Stimulated activated CD4-positive, alpha-beta T cell treated with anti-CD3 and anti-CD28 coated beads, Interleukin-1b, Interleukin-23, amount 100 ng/mL, for 48 hours (primary cell): ENCODE measurements at places on chromosomes 3 and 15.

DNA sequence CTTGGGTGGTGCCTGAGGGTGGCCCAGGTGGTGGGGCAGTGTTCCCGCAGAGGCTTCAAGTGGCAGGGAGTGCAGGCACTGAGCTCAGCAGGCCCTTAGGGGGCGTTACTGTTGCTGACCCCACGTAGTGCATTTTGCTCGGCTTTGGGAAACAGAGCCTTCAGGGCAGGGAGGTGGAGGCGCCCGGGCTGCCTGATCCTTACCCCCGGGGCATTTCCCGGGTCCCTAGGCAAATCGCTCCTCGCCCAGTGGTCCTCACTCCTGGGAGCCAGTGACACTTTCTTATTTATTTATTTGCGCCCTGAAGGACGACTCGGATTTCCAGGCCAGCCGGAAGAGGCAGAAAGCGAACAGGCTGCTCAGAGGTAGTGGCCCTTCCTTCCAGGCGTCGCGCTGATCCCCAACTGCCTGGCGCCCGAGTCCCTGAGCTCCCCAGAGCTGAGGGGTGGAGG is 10.1 kb upstream of the FOXB1 start:
- DNase-seq, result no peak

GRCh38 chr3:58329150-58329921 is 3.4 kb upstream of the PXK start:
- no peak for DNase-seq

- DNase-seq, result no peak
Observed at GRCh38 chr15:67917037-67917436, 77.2 kb upstream of the RNU6-1 start.

- DNase-seq, result no peak
Observed at GRCh38 chr3:107414325-107414964, 37.2 kb downstream of the CCDC54 start.

GRCh38 chr3:18234717-18235335 is 190.3 kb downstream of the SATB1 start:
- no peak for DNase-seq

- DNase-seq, result no peak
Observed at GRCh38 chr3:52860424-52860768, 25.6 kb upstream of the MUSTN1 start.

- no peak for DNase-seq
Observed at GRCh38 chr3:127444761-127445160, 145.8 kb downstream of the TPRA1 start.

- no peak for DNase-seq
Observed at GRCh38 chr3:25080461-25080860, 347.6 kb upstream of the RARB start.

DNA sequence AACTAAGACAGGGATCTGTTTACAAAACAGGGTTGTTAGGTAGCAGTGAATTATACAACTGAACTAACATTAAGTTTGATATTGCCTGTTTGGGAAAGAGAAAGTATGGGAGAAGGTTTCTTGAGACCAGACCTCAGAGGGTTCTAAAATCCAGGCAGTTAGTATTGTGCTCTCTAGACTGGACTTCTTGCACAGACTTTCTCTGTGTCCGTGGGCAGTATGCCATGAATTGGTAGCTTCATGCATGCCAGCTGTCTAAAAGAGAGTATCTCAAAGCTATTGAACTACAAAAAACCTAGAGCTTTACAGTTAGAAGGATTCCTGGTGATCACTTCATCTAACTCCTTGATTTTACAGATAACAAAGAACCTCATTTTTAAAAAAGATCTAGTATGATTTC is 12.5 kb downstream of the SAMD7 start:
- DNase-seq, result no peak

GRCh38 chr3:99678023-99678422 is 39.6 kb downstream of the COL8A1 start:
- DNase-seq, result no peak

- no peak for DNase-seq
Observed at GRCh38 chr3:6568999-6569493, 291.9 kb upstream of the GRM7 start.

- no peak for DNase-seq
Observed at GRCh38 chr15:83565138-83565537, 88.8 kb upstream of the ADAMTSL3 start.

GRCh38 chr15:101156509-101157159 is 95.2 kb downstream of the CHSY1 start:
- DNase-seq, result no peak

GRCh38 chr3:134955874-134956273 is 160.8 kb downstream of the EPHB1 start:
- no peak for DNase-seq

GRCh38 chr15:29093696-29094343 is 175.8 kb downstream of the NSMCE3 start:
- DNase-seq, result no peak

GRCh38 chr3:141218162-141218835 is 13.3 kb upstream of the PXYLP1 start:
- DNase-seq, result no peak

DNA sequence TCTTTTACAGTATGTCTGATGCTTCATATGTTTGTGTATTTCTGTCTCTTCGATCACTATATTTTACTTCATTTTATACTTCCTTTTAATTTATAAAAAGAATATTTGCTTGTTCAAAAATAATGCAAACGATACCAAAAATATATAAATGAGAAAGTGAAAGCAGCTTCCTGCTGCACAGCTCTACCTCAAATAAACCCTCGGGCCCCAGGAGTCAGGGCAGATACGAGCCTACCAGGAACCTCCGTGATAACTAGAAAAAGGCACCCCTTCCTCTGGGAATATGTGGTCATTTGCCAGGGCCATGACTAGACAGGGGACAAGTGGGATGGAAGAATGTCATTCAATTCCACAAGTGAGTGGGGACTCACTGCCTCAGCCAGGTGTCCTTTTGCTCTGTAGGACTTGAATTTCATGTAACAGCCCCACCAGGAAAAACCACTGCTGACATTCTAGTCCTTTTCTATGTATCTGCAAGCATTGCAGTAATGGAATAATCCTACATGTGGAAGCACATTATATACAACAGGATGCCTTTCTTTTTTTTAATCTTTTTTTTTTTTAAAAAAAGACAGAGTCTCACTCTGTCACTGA is 133.3 kb downstream of the SUCLG2 start:
- DNase-seq, result no peak

GRCh38 chr3:194908972-194909371 is 223.3 kb downstream of the FAM43A start:
- no peak for DNase-seq

DNA sequence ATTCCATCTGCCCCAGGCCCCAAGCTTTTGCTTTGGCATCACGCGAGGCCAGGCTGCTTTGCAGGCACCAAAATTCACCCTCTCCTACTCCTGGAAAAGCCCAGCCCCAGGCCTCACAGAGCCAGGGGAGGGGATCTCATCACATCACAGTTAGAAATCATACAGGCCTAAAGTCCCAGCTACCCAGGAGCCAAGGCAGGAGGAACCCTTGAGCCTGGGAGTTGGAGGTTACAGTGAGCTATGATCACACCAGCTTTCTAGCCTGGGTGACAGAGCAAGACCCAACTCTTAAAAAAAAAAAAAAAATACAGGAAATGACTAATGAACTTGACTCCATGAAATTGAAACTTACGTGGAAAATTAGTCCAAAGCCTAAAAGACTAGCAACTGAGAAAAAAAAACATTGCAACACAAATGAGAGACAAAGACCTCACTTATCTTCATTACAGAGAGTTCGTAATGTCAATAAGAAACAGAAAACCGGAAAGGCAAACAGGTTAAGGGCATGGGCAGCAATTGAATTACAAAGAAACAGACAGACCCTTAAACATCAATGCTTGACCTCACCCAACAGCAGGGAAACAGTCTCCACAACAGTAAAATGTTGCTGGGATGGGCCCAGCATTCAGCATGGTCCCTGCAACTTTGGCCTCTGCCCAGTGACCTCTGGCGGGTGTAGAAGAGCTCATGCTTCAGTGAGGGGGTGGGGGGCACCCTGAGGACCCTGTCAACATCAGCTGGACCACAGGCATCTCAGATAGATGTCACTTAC is 151.5 kb downstream of the LRRK1 start:
- DNase-seq, result no peak

- DNase-seq, result no peak
Observed at GRCh38 chr3:112799946-112800345, 46.7 kb downstream of the CD200R1L start.

DNA sequence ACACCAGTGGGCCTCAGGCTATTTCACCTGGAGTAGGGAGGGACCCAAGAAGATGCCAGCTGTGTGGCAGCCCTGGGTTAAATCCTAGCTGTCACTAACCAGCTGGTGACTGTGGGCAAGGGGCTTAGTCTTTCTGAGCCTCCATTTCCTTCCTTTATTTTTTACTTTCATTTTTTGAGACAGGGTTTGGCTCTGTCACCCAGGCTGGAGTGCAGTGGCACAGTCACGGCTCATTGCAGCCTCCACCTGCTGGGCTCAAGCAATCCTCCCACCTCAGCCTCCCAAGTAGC is 108.0 kb upstream of the SMAD3 start:
- no peak for DNase-seq

- DNase-seq, result no peak
Observed at GRCh38 chr3:79344876-79345871, 422.6 kb downstream of the ROBO1 start.

DNA sequence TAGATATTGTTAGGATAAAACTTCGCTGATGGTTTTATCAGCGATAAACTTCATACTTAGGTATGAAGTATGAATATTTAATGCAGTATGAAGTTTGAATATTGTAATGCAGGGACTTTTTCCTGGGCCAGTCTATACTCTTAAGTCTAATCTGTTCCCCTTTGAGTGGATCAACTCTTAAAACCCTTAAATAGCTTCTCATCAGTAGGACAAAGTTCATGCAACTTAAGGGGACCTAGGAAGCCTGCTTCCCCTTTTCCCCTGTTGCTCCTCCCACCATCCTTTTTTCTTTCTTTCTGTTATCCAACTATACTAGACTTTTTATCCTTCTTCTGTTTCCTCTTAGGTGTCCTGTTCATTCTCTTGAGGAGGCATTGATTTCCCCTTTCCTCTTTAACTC is 78.7 kb downstream of the MITF start:
- DNase-seq, result no peak

- DNase-seq, result no peak
Observed at GRCh38 chr3:50390508-50391224, 31.3 kb upstream of the TMEM115 start.

- DNase-seq, result no peak
Observed at GRCh38 chr3:139312959-139313358, 30.9 kb upstream of the MRPS22 start.

GRCh38 chr3:67090474-67090873 is 92.4 kb downstream of the KBTBD8 start:
- DNase-seq, result no peak

DNA sequence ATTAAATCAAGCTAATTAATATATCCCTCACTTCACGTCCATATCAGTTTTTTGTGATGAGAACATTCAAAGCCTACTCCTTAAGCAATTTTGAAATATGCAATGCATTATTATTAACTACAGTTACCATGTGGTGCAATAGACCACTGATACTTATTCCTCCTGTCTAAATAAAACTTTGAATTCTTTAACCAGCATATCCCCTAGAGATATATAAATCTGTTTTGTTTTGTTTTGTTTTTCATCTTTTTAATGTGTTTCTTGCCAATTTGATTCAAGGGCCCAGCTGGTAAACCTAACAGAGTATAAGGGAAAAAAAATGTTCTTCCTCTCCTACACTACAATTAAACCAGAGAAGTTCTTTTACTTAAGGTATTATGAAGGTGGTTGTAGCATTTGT is 524.2 kb downstream of the NAALADL2 start:
- DNase-seq, result no peak

- peak; percentile 97 for DNase-seq
Observed at GRCh38 chr3:195914648-195915473, 6.5 kb upstream of the TNK2 start.

DNA sequence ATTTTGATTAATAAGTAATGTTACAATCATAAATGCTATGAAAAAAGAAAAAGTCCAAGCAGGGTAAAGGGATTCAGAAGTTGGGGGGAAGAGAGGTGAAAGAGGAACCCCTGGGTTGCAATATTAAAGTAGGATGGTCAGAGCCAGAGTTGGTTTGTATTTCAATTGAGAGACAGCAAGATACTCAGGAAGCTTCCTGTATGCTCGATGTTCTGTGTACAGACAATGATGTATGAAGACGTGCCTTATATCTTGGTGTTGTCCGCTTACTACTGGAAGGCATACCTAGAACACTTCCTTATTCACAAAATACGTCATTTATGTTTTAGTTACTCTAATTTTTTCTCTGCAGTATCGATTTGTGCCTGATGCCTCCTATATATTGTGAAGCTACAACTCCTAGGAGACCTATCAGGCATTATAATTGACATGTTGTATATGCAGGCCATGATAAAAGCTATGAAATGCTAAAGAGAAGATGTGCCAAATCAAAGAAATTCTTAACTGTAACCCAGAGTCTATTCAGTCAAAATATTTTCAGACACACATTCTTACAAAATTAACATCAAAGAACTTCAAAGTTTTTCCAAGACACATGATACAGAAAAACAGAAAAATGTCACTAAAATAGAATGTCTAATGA is 87.5 kb downstream of the TBL1XR1 start:
- no peak for DNase-seq

DNA sequence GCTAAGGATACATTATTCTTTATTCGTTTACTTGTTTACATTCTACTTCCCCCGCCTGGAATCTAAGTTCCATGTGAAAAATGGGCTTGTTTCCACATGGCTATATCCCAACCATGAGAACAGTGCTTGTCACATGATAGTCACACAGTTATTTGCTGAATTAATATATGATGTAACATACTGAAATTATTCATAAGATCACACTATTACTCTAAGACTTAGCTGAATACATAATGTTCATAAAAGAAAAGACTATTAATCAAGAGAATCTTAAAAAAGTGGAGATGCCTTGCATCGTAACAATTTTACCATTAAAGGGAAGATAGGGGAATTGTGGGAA is 6.5 kb downstream of the PBRM1 start:
- DNase-seq, result no peak

DNA sequence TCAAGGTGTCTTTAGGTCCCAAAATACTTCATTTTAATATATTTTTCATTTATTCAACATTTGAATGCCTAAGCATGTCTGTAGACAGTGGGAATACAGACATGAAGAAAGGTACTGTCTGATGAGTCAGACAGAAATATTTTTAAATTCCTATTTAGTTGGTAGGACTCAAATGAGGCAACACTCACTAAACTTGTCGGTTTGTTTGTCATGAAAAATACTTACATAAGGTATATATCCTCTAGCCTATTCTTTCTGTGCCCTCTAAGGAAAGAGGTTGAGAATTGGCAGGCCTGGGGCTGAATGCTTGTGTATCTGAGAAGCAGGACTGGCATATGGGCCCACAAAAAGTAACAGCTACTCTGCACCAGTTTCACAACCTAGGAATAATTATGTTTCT is 423.6 kb upstream of the MDFIC2 start:
- DNase-seq, result no peak

DNA sequence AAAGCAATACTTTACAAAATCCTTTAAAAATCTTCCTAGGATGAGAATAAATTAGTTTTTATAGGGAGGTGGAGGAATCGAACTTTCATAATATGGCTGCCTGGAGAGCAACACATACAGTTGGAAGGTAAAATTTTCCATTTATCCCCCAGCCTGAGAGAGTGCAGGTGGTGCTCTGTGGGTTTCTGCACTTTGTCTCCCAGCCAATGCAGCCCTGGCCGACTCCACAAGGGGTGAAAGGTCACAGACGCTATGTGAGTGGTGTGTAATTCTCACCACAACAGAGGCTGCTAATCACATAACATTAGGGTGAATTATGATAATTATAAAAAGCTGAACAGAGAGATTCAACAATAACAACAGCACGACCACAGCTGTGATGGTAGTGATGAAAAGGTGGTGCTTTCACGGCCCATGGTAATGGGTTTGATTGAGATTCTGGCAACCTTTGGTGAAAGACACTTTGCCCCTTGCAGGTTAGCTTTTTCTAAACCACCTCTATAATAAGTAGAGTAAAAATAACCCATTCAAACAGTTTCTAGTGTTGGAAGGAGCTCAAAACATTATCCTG is 30.1 kb upstream of the NANOGP8 start:
- no peak for DNase-seq
